Activated effector memory CD4-positive, alpha-beta T cell treated with anti-CD3 and anti-CD28 coated beads, Interleukin-2, amount 50 U/mL, for 16 hours (primary cell): ENCODE measurements at places on chromosomes 2 and 18.

GRCh38 chr2:121253021-121253673 is 31.9 kb downstream of the TFCP2L1 start:
- peak; percentile 44 for DNase-seq

- DNase-seq = no peak
Measured at GRCh38 chr2:110843959-110844510, 111.7 kb downstream of the ACOXL start.

- DNase-seq = no peak
Measured at GRCh38 chr18:47696870-47697269, 233.6 kb downstream of the SMAD2 start.

DNA sequence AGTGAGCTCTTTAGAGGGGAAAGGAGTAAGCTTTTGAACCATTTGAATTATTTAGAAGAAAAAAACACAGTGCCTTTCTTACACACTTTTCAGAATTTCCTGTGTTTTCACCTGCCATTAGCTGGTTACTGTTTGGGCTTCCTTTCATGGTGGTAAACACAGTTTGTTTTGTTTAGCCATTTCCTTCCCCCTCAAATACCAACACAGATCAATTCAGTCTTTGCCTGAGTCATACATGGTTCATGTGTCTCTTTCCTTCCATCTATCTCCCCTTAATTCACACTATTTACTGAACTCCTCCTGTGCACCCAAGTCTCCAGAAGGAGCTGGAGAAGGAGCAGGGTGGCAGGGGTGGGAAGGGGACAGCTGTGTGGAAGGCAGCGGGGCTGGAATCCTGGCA is 45.0 kb downstream of the TCF7L1 start:
- DNase-seq = no peak

- no peak for DNase-seq
Measured at GRCh38 chr18:1779587-1779986, 791.7 kb downstream of the METTL4 start.

- no peak for DNase-seq
Measured at GRCh38 chr18:49360582-49360981, 99.9 kb downstream of the DYM start.

DNA sequence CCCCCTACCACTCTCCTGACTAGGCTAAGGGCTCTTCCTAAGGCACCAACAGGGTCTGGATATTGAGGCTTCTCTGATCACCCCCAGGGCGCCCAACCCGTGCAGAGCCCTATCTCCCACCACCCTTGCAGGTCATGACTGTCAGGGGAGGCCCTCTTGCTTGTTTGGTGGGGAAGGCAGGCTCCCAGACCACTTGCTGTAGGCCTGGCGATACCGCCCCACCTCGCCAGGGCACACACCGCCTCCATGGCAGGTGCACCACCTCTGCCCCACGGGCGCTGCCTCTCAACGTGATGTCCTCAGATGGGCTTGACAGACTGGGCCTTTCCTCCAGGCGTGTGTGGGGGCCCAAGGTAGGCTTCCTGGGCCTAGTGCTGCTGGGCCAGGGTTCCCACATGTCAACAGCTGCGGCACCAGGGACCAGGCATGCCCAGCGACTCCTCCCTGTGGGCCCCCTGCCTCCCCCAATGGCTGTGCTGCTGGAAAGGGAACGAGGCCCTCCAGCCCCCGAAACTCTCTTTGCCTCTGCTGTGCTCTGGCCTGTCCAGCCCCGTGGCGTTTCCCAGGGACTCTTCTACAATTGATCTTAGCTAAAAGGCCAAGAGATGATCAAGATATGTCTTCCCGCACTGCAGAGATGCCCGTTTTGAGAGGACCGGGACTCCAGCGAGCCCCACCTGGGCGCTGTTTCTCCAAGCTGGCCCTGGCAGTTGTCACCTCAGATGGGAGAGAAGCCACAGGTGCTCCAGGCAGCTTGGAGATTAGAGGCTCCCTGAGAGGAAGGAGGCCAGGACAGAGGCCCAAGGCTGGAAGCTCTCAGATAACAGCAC is 7.5 kb downstream of the NPPC start:
- DNase-seq = no peak

GRCh38 chr2:97849881-97850528 is 136.6 kb downstream of the ZAP70 start:
- no peak for DNase-seq

DNA sequence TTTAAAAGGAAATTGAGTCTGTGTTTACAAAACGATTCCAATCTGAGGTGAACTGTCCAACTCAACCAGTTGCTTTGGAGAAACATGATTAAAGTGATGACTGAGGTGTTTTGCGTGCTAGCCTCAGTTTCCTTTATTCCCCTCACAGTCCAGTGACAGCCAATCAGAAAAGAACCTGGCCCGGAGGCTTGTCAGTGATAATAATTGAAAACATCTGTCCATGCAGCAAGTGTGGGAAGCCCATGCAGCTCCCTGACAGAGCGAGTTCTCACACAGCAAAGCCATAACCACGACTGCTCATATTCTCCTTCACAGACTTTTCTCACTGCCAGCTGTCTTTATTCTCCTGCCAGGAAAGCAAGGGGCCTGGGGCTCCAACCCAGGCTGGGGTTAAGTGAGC is 613.4 kb downstream of the ARHGAP15 start:
- DNase-seq = no peak

- DNase-seq = no peak
Measured at GRCh38 chr2:60336442-60337141, 216.9 kb downstream of the BCL11A start.

DNA sequence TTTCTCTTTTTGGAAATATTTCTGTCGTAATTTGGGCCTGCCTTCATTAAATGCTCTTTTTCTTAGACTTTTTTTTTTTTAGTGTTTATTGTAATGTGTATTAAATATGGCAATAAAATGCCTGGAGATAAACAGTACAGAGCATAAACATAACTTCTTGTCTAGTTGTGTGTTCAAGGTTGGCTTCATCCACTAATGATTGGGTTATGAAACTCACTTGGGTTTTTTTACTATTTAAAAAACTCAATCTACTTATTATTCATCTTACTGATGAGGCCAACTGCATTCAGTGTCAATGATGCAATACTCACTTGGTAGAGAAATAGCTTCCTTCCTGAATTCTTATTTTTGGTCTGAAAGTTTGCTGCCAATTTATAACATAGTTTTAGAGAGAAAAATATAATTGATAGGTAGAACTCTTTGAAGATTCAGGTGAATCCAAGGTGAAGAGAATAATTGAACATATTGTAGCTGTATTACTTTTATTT is 144.2 kb upstream of the NABP1 start:
- DNase-seq = no peak

GRCh38 chr18:48020337-48021250 is 90.1 kb upstream of the SMAD2 start:
- no peak for DNase-seq

- DNase-seq = no peak
Measured at GRCh38 chr2:100948942-100949811, 52.9 kb upstream of the RPL31 start.

- no peak for DNase-seq
Measured at GRCh38 chr18:26574958-26575864, 26.9 kb upstream of the KCTD1 start.
